ENCODE measurements at places on chromosomes 6 and 20.

DNA sequence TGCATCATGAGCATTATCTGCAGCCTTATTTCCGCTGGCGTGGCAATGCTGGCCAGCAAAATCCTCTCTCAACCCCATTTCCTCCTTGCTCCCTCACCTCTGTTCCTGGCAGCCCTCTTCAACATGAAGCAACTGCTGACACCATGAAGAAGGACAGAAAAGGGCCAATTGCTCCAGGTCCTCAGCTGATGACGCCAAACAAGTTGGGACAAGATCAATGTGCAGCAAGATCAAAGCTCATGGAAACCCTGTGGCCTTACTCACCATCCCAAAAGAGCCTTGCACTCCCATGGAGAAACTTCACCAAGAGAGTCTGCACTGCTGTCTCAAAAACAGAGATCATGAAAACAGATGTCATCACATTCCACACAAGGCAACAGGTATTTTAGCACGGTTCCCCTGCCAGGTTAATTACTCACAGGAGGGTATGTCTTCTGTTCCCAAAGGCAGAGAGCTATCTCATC is 7.4 kb downstream of the GFOD1 start:
- DNase-seq: no peak

DNA sequence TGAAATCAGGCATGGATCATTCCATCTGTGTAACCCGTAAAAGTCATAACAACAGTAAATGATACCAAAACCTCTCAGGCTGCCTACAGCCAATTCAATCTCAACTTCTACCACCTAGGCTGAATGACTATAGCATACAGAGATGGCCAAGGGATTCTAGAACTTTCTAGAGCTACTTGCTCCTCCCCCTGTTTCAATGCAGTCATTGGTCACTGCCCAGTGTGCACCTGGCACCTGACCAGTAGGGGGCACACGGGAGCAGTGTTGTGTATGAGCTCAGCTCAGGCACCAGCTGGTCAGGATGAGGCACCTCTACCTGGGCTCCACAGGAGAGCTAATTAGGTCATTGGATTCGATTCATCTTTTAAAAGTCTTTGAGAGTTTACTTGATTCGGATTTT is 86.2 kb downstream of the PLEKHG1 start:
- peak; percentile 37 for DNase-seq

- DNase-seq: no peak
These were observed 105.4 kb upstream of the ESR1 start for GRCh38 chr6:151701911-151702562.

DNA sequence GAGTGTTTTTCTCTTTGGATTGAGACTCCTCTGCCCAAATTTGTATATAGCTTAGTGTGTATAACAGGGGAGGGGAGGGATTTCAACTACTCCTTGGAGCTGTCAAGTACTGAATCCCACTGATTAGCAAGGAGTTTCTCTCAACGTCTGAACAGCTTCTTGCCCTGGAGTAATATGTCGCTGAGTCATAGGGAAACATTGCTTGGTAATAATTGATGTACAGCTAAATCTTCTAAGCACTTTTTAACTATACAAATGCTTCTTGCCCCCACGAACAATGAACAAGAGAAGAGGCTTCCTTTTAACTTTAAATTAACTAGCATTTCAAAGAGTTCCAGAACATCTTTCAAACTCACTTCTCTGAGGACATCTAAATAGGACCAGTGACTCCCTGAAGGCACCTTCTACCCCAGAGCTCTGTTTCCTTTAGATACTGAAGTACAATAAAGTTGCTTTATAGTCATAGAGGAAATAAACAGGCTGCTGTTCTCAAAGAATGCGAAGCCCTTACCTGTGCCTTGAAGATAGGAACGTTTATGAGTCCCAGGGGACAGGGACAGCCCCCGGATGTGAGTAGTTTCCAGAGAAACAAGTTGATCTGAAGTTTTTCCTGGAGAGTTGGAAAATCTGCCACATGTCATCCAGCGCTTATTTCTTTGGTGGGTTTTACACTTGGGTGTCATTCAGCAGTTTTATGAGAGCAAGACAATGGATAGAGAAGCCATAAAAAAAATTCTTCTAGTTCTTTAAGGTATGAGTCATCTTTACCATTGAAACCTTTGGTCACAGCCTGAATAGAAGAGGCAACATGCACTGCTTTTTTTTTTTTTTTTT is 462.5 kb upstream of the BTBD3 start:
- no peak for DNase-seq

DNA sequence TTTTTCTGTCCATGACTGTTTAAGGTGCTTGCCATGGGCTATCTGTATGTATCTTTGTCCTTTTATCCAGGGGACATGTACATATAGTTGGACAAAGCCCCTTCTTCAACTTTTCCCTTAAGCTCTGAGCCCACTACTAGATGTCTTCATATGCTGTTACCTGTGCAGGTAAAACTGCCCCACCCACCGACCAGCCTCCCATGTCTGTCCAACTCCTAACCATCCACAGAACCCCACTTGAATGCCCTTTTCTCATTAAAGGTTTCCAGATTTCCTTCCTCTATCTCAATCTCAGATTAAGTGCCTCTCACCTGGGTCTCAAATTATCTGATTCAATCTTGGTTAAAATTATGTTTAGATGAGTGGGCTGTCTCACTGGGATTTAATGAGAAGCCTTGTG is 136.3 kb downstream of the RNASET2 start:
- no peak for DNase-seq

GRCh38 chr6:86128130-86128814 is 485.6 kb upstream of the SYNCRIP start:
- no peak for DNase-seq

DNA sequence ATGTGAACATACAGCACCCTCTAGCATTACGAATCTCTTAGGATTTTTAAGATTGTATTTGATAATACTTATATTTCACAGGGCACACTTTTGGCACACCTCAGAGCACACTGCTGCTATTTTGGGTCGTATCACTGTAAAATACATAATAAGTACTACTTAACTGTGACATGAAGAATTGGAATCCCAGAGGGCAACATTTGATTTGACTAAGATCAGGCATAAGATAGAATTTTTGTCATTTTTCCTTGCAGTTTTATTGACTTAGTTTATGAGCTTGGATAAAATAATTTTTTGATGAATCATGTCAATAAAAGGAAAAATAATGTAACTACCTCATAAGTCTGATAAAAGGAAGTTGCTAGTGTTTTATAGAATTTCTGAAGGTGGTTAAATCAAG is 22.4 kb downstream of the MRS2 start:
- no peak for DNase-seq

DNA sequence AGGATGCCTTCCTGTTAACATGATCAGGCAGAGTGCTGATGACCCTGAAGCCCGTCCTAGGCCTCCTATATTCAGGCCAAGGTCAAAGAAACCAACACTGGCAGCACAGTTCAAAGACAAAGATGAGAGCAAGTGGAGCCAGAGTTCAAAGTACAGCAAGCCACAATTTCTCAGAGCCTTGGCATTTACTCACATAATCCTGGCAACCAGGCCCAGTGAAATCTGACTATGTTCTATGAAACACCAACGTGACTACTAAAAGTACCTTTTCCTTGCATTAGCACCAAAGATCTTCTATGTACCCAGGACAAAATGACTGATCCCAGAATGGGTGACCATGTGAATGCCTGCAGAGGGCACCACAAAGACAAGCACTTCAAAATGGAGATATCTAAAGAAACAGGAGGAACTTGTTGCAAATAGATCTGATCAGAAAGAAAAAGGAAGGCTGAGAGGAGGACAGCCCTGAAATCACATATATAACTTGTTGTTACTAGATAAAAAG is 3.9 kb downstream of the NFS1 start:
- DNase-seq: no peak

DNA sequence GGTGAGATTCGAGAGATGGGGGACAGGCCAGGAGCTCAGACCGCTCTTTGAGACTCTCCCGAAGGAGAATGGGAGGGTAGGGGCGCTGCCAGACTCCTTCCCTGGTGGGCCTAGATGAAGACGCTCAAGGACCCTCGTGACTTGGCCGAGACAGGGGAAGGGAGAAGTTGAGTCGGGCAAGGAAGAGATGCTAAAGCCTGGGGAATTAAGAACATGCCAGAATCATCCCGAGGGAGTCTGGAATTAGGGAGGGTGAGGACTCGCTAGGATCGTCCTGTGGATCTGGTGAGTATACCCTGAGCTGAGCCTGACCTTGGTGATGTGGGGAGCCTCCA is 529 bp downstream of the UBE2C start:
- DNase-seq: no peak

DNA sequence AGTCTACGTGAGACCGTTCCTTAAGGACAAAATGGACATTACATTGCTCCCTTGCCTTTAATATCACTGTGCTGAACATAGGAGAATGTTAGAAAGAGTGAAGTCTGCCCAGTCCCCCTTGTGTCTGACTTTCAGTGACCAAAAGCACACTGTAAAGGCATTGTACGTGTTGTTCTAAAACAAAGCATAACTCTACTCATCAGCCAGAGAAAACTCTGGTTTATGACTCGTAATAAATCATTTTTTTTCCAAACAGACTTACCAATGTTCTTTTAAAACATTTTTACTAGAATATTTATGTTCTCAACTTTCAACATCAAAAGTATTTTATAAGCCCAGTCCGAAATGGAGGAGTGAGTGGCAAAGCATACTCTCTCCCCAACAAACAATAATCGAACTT is 262.5 kb downstream of the GJA1 start:
- no peak for DNase-seq

- DNase-seq: no peak
These were observed 253.5 kb downstream of the QKI start for GRCh38 chr6:163668061-163668426.

DNA sequence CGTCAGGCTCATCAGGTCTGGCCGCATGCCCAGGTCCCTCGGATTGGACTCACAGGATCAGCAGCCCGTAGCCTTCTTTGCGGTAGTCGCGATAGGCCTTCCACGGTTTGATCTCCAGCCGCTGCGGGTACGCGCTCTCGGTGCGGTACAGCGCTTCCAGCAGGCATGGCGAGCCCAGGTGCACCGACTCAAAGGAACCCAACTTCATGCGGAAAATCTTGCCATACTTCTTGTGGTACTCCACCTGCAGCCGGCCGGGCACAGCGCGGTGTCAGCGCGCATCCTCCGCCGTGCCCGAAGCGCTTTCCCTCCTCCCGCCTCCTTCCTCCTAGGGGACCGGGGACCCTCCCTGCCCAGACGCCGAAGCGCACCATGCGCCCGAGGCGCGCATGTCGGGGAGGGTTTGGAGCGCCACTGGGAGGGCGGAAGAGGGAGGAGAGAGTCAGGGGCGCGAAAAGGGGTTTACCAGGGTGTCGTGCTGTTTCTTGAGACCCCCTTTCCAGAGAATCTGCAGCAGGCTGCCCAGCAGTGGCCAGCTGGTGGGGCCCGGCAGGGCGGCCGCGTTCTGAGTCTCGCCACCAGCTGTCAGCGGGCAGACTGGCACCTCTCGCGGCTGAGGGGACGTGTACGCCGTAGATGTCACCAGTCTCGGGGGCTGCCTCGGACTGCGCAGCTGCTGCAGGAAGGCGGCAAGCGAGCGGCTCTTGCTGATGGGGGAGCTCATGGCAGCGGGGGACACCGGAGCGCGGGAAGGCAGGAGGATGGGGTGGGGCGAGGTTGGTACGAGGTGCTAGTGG is 732 bp downstream of the CYP24A1 start:
- no peak for DNase-seq
